ENCODE measurements at places on chromosomes 12 and 14.

GRCh38 chr14:51451561-51451960 lies 200.1 kb upstream of the FRMD6 start:
- DNase-seq = no peak

DNA sequence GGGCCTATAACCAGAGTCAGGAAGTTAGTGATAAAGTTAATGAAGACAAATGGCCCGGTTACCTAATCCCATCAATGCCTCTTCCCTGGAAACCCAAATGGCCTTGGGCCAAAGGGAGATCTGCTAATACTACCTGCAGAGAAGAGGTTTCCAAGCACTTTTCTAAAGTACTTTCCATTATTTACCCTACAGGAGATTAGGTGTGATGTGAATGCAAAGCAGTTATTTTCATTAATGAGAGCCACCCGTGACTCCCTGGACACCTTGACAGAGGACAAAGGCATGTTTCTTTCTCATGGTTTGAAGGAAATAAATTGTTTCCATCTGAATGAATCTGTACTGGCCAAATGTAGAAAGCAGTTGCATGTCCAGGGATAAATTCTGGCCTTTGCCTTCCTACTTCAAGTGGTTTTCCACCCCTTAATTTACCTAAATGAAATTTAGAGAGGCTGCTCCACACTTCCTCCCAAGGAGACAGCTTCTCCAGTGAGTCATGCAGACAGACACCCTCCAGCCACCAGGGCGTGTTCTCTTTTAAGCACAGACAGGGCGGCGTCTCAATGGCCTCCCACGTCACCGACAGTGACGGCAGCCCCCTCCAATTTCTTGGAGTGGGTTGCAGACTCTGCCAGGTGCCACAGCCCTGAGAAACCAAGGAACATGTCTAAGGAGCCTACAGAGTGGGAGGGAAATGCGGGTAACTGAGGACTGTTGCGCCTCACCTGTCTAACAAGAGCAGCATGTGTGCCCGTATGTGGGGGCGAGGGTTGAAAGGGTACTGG lies 43.9 kb upstream of the GNPNAT1 start:
- DNase-seq = no peak

GRCh38 chr14:93173943-93174395 lies 10.7 kb downstream of the MOAP1 start:
- DNase-seq = no peak

- no peak for DNase-seq
Observed at GRCh38 chr14:91149462-91149861, 35.6 kb downstream of the DGLUCY start.

- DNase-seq = no peak
Observed at GRCh38 chr12:118050972-118051910, 9.7 kb downstream of the WSB2 start.

DNA sequence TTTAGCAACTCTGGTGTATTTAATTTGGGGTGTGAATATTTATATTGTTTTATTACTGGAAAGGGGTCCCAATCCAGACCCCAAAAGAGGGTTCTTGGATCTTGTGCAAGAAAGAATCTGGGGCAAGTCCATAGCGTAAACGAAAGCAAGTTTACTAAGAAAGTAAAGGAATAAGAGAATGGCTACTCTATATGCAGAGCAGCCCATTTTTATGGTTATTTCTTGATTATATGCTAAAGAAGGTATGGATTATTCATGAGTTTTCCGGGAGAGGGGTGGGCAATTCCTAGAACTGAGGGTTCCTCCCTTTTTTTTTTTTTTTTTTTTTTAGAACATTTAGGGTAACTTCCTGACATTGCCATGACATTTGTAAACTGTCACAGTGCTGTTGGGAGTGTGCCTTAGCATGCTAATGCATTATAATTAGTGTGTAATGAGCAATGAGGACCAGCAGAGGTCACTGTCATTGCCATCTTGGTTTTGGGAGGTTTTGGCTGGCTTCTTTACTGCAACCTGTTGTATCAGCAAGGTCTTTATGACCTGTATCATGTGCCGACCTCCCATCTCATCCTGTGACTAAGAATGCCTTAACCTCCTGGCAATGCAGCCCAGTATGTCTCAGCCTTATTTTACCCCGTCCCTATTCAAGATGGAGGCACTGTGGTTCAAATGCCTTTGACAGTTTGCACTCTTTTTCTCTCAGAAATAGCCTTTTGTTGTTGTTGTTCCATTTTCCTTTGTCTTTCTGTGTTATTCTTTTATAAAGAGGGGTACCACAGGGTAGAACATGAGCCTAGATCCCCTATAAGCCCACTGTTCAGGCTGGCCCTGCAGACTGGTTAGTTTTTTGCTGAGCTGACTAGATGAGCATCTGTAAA lies 75.5 kb upstream of the DCD start:
- DNase-seq = no peak

- DNase-seq = no peak
Observed at GRCh38 chr12:46404225-46404631, 31.7 kb upstream of the SLC38A2 start.

- DNase-seq = no peak
Observed at GRCh38 chr14:95233702-95234241, 76.4 kb upstream of the DICER1 start.

DNA sequence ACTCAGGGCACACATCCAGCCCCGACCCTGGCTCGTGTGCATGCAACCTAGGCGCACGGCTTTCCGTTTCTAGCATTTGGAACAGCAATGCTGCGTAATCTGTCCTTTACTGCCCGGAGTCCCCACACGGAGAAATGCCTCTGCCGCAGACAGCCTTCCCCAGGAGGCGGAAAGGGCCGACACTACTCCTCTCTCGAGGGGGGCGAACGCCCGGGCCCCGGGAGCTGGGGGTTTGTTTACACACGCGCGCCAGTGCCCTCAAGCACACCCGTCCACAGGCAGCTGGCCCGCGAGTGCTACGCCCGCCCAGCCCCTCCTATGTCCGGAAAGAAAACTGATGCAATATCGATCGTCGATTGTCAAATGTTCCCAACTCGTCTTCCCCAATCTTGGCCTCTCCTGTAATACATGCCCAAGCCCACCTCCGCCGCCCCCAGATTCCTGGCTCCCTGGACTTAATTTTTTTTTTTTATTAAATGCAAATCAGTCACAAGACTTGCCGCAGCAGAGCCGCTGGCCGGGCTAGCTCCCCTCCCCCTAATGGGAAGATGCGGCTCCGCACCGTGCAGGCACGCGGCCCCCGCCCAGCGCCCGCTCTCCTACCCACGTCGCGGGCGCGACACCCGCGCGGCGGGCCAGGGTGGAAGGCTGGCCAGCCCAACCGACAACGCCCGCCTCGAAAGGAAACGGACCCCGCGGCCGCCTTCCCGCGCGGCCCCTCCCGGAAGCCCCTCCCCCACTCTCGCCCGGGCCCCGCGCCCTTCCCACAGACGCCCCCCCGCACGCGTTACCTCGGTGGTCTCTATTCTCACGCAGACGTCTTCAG lies 642 bp downstream of the SLC38A2 start:
- DNase-seq = peak; percentile 47

DNA sequence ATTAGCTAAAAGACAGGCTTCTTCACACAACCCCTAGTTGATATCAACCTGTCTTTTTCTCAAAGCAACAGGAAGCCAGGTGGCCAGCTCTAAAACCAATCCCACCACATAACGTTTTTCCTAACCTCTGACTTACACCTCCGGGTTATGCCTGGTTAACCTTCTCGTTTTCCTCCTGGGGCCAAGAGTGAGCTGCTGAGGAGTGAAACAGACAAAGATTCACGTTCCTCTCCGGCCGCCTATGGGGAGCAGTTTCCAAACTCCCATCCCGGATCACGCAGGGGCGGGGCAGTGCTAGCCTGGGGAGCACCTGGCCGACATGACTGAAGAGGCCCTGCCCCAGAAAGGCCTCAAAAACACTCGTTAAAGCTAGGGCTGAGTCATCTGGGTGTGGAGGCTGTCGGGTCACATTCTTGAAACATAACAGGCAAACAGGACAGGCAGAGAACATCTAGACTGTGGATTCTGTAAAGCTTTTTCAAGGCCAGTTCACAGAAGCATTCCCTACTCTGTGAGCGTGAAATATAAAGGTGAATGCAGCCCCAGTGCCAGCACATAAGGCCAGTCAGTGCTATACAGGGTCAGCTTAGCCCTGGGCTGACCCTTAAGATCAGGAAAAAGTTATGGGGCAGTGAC lies 25.9 kb upstream of the LGALS3 start:
- peak; percentile 38 for DNase-seq

DNA sequence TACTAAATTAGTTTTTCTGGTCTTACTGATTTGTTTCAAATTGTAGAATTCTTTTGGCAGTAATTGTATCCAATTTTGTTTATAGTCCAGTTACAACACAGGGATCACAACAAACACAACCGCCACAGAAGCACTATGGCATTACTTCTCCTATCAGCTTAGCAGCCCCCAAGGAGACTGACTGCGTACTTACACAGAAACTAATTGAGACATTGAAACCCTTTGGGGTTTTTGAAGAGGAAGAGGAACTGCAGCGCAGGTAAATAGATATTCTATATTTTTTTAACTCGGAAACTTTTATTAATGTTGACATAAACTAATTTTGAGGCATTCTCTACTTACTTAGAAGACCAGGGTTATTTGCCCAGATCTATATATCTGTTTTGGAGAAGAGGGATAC lies 17.8 kb downstream of the PAPOLA start:
- no peak for DNase-seq

DNA sequence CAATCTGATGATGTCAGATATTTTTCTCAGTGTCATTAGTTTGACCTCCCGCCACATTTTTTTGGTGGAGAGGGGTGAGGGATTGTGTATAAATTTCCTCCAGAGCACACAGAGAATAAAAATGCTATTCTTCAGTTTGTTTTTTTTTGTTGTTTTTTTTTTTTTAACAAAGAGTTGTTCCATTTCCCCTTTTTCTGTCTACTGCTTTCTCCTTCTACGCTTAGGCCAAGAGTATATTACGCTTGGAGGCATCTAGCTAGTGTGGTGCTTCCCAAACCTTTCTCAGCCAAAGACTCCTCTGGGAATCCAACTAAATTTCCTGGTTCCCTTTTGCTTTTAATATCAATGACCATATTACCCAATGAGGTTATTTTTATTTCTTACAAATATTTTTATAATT lies 465.6 kb downstream of the ZFP36L1 start:
- no peak for DNase-seq

DNA sequence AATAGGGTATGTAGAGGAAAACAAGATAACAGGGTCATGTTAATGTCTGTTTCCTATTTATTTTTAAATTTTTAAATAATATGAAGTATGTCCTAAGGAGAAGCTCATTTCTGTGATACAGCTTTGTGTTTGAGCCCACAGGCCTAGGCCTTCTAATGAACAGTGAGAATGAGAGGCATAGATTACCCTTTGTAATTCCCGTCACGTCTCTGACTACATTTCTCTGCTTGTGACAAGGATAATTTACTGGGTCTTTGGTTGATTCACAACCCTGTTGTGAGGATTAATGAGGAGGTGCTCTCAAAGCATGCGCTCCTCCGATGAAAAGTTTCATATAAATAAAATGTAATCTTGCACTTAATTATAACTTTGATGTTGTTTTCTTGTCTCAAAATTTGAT lies 56.1 kb downstream of the SYT10 start:
- no peak for DNase-seq

- DNase-seq = no peak
Observed at GRCh38 chr12:95003921-95004272, 400 bp upstream of the NDUFA12 start.

DNA sequence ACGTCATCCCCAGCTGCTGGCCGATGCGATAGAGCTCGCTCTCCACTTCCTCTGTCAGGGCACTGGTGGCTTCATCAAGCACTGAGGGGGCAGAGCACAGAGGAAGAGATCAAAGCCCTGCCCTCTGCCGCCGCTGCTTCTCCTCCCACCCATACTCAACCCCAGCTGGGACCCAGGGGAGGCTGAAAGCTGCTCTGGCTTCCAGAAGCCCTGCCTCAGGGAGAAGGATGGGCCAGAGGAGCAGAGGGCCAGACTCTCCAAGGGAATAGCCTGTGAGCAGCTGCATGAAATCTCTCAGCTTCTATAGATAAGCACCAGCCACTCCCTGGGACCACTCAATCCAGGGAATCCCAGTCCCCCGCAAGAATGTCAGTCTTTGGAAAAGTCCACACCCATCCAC lies 16.0 kb downstream of the ABCD4 start:
- DNase-seq = no peak

- no peak for DNase-seq
Observed at GRCh38 chr12:82817368-82817767, 130.7 kb downstream of the TMTC2 start.

DNA sequence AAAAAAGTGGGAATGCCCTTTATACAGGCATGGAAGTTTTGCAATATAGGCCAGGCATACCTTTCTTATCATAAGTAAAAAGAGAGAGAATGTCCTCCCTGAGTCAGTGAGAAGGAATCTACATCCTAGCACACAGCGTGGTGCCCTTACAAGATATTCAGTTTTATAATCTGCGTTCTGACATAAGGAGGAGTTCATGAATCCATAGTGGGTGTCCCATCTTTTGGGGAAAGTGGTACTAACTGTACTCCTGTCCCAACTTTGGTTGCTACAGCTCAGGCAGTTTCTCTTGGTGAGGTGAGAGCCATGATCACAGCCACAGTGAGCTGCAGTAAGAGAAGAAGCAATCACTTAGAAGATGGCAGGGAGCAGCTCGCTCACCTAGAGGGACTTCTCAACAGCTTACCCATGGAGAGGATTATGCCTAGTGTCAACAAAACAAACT lies 332.9 kb downstream of the BCAT1 start:
- DNase-seq = no peak

GRCh38 chr12:47734725-47735480 lies 9.6 kb upstream of the ENDOU start:
- DNase-seq = no peak

DNA sequence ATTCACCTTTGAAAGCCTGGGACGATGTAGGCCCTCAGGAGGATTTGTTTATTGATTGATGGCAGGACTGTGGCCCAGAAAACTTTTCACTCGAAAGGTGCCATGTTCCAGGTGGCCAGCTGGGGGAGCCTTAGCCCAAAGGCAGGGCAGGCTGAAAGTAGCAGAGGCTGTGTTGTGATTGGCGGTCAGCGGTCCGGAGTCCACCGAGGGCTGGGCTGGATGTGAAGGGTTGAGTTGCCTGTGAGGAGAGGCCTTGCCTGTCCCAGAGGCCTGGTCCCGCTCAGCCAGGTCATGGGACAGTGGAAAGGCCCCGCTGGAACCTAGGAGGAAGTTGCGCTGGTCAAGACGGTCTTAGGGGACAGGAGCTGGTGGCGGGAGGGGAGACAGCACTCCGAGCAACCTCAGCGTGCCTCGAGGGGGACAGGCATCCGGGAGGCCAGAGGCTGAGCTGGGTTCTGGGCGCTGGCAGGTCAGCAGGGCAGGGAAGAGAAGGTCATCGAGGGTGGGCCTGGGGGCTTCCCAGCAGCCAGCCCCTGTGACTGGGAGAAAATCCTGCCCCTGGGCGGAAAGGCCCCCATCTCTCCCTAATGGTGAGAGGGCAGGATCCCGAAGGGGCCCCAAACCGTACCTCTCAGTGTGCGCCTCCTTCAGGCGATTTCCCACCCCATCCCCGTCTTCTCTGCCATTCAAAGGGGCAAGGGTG lies 26.3 kb downstream of the CMA1 start:
- peak; percentile 34 for DNase-seq
